Activated naive CD4-positive, alpha-beta T cell (primary cell): ENCODE measurements at places on chromosomes 4 and X.

GRCh38 chr4:30842689-30843088 lies 122.5 kb downstream of the PCDH7 start:
- DNase-seq, result no peak

DNA sequence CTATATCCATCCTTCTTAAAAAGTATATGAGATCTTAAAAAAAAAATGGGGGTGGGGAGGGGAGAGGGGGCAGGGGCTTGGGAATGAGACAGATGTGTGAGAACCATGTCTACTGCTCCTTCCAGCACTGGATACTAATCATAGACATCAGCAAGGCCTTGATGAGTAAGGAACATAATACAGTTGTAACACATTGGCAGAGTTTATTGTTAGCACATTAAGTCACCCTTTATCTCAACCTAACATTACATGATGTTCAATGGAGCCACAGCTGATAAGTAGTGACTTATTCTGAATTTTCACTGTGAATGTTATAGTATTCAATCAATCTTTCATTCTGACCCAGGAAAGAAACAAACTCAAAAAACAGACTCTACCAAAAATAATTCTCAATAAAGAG lies 47.3 kb upstream of the KCNE5 start:
- no peak for DNase-seq

GRCh38 chrX:146863566-146863965 lies 49.0 kb upstream of the CXorf51A start:
- no peak for DNase-seq

- DNase-seq, result no peak
Observed at GRCh38 chr4:184534511-184535391, 60.4 kb upstream of the IRF2 start.

DNA sequence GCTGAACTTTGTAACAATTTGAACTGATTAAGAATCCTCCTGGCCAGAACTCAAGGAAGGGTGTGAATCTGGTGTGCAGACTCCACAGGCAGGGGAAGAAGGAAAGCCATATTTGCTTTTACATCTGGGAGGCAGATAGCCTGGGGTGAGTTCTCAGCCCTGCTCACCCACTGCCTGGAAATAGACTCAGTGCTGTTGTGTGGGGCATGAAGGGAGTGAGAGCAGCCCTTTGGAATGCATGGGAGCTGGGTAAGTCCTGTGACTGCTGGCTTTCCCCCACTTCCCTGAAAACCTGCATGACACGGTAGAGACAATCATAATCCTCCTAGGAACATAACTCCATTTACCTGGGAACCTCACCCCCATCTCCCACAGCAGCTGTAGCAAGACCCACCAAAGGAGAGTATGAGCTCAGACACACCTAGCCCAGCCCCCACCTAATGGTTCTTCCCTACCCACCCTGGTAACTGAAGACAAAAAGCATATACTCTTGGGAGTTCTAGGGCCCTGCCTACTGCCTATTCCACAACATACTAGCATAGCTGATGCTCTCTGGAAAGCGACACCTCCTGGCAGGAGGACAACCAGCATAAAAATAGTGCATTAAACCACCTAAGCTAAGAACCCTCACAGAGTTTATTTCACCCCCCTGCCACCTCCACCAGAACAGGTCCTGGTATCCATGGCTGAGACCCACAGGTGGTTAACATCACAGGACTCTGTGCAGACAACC lies 59.3 kb upstream of the UBQLN2 start:
- DNase-seq, result no peak

GRCh38 chrX:109684136-109684535 lies 48.9 kb downstream of the ACSL4 start:
- DNase-seq, result no peak

GRCh38 chr4:78653655-78654054 lies 102.1 kb downstream of the ANXA3 start:
- no peak for DNase-seq

GRCh38 chrX:140229191-140229590 lies 263.9 kb upstream of the CXorf66 start:
- DNase-seq, result no peak

DNA sequence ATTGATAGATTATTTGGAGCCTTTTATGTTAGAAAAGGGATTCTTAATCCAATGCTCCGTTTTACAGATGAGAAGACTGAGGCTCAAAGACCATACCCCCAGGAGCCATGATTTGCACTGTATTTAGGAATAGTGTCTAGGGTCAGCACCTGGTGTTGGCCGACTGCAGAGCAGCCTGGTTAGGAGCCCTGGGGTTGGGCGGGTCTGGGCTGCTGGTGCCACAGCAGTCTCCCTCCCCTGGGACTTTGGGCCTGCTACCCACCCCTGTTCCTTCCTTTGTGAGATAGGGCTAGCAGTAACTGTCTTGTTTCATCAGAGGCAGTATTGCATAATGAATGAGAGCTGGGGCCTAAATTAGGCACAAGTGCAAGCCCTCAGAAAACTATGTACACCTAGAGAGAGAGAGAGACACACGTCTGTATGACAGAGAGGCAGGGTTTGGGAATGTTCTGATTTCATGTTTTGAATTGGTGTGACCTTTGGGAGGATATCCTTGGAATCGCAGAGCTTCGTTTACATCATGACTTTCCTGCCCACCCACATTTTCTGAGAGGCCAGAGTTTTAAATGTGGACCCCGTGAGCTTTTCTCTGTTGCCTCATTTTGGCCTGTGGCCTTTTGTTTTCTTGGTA lies 111.7 kb downstream of the PTTG2 start:
- DNase-seq, result no peak

GRCh38 chrX:107676559-107677378 lies 48.5 kb downstream of the PRPS1 start:
- peak; percentile 9 for DNase-seq

DNA sequence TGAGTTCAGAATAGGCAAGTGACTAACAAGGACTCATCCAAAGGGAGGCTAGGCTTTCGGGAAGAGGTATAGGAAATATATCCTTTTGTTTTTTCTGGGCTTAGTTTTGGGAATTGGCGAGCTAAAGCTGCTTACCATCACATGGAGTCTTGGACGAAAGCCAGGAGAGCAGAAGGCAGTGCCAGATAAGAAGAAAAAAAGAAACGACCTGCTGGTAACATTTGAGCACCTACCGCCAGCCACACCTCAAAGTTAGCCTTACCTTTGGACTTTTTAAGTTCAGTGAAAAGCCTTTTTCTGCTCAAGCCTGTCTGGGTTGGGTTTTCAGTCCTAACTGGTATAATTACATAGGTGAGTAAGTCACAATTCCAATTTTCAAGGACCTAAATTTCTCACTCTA lies 85.1 kb upstream of the LCORL start:
- no peak for DNase-seq

GRCh38 chr4:182748283-182748682 lies 168.9 kb downstream of the DCTD start:
- no peak for DNase-seq

GRCh38 chrX:37380924-37381323 lies 31.8 kb downstream of the PRRG1 start:
- no peak for DNase-seq

- no peak for DNase-seq
Observed at GRCh38 chrX:33132569-33132968, 78.8 kb downstream of the DMD start.

DNA sequence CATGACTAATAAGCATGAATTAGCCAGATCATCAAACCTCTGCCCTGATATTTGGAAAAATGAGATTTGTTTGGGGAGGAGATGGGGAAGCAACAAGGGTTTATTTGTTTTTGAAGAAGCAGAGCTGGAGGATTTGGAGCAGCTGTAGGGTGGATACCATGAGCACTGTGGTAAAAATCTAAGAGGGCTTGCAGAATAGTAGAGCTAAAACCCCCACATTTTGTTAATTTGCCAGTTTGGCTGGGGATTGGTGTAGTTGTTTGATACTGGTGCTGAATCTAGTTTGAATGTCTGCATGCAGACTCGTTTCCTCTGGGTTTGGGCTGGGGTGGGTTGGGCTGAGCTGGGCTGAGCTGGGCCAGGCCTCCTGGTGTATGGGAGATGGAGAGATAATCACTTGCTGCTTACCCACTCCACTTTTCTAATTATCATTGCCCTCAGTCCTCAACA lies 43.7 kb downstream of the SMAD1 start:
- DNase-seq, result no peak

- DNase-seq, result no peak
Observed at GRCh38 chr4:70874268-70875156, 27.7 kb upstream of the MOB1B start.

DNA sequence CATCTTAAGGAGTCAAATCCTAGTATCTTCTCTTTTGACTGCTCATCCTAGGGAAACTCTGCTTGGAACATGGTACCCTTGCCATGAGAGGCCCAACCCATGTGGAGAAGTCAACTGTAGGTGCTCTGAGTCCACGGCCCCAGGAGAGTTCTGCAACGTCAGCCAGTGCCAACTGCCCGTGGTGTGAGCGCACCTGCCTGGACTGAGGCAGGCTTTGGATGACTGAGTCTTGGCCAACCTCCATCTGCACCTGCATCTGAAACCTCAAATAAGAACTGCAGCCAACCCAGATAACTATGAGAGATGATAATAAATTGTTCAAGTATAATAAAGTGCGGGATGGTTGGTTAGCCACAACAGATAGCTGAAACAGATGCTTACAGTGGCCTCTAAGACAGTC lies 772.0 kb downstream of the TRIML1 start:
- DNase-seq, result no peak

- DNase-seq, result no peak
Observed at GRCh38 chrX:15915959-15916703, 61.5 kb upstream of the AP1S2 start.

DNA sequence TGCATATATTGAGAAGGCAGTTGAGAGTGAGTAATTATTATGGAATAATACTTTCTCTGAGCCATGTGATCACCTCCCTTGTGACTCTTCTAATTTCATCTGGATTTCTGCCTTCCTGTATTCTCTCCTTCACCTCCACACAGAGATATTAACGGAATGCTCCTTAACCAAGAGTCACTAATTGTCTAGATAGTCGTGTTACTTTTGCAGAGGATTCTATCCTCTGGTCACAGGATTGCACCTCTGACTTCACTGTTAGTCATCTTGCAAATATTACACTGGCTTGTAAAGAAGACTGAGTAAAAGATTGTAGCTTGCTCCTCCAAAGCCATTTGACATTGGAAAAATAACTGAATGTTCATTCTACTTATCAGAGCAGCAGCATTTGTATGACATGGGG lies 160.9 kb downstream of the SH2D1A start:
- DNase-seq, result no peak

GRCh38 chr4:95540227-95540626 lies 8.5 kb downstream of the UNC5C start:
- no peak for DNase-seq

DNA sequence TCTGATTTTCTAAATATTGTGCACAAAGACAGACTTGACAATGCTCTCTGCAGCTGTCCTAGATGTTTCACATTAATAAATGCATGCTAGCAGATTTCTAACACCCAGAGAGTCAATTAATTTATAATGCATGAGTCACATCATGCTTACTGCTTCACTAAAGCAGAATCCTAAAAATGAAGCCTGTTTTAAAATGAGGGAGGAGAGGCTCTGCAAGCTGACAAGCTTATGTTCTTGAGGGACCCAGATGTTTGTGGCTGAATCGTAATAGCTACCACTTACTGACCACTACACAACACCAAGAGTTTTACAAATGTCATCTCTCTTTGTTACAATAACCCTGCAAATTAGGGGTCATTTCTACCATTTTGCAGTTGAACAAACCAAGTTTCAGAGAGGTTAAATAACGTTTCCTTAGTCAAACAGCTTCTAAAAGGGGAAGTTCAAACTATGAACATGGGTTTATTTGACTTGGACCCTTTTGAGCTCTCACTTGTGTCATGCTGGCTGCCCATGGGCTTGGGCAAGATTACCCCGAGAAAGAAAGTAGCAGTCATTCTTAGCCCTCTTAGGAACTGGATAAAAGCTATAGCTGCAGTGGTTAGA lies 262.7 kb upstream of the ETNPPL start:
- no peak for DNase-seq

GRCh38 chr4:180164799-180165198 lies 2078.4 kb upstream of the TENM3 start:
- DNase-seq, result no peak

DNA sequence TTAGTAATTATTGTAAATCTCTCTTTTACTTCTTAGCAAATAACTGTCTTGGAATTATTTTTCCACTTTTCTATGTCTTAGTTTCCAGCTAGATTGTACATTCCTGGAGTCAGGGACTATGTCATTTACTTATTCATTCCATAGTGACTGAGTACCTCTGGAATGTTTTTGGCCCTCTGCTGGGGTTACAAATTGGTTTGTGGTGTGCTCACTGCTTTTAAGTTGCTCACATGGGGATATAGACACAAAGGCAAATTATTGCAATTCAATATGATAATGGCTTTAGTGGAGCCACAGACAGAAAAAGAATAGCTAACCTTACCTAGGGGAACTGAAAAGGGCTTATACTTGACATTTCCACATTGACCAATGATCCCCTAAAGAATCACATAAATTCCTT lies 63.7 kb upstream of the PDGFRA start:
- no peak for DNase-seq

- no peak for DNase-seq
Observed at GRCh38 chr4:6229671-6230501, 29.5 kb upstream of the JAKMIP1 start.

GRCh38 chr4:1569461-1570151 lies 114.5 kb downstream of the FAM53A start:
- no peak for DNase-seq

DNA sequence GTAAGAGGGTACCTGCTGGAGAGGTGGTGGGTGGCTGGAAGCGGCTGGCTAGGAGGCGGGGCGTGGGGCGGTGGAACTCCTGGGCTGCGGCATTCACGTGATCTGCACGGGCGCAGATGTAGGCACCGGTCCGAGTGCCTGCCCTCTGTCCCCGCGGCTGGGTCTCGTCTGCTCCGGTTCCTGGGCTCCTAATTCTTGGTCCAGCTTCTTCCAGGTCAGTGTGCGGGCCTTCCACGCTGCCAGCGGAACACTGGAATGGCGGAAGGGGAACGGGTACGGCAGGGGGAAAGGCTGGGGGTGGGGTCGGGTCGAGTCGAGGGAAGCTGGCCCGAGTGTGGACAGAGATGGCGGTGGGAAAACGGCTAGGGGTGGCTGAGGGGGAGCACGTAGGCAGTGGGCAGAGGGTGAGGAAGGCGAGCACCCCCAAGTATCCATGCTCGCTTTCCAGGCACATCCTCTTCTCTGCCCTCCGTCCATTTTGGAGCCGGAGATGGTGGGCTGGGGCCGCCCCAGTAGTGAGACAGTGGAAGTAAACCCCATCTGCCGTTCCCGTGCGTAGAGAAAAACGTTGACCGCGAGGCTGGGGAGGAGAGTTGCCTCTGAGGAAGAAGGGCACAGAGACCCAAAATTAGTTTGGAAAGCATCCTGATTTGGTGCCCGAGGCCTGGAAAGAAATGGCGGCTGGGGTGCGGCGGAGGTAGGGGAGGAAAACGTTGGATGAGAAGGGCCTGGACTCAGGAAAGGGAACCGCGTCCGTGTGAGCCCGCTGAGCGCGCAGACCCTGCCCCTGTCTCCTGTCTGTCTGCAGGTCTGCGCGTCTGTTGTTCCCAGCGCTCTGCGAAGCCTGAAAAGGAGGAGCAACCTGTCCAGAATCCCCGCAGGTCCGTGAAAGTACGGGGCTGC lies at the start of gene TCEAL4:
TCEAL4 (plus strand) TSS at position 105 of the 903 bp plus-strand sequence. CDS start 1,161 bp downstream, outside the sequence.
- peak; percentile 13 for DNase-seq

DNA sequence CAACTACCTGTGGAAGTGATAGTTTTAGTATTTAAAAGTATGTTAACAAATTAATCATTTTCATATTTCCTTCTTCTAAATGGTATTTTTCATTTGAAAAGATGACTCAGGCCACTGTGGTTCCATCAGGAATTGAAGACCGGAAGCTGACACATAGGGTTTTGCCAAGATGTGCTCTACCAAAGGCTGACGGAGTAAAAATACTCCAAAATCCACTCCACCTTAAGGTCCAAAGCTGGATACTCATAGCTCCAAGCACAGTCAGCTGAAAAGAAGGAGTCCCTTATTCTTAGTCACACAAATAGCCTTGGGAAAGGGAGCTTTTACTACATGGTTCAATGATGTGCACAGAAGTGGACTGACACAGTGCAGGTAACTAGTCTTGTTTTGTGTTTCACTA lies 472.0 kb downstream of the ARAP2 start:
- DNase-seq, result no peak
